ENCODE measurements at places on chromosomes 2 and 18. TPM values are rescaled to one million over a fixed set of nuclear protein-coding genes. Genes with fewer than 3 reads are reported as not detected.

The ALKAL2 gene
- 1.1 TPM for total RNA-seq

The PMS1 gene
- 26.1 TPM for total RNA-seq

The DTNA gene
- 74.7 TPM for total RNA-seq

The NEMP2 gene
- total RNA-seq = 7.1 TPM

The ZEB2 gene
- total RNA-seq = 114 TPM

The ARID5A gene
- total RNA-seq = 11.3 TPM

The FSIP2 gene
- total RNA-seq = 2.6 TPM

GRCh38 chr2:86072271-86072858 lies 33.3 kb downstream of the POLR1A start:
- peak overlapping the region; percentile 16 for H3K27ac ChIP-seq
- H3K4me1 ChIP-seq = peaks cover 37% of the 10 kb centered on the region
- no peak overlapping the region for H3K4me3 ChIP-seq
- peaks cover 79% of the 10 kb centered on the region for H3K36me3 ChIP-seq
- DNase-seq = peak; percentile 56
- H3K27me3 ChIP-seq = no peaks in the 10 kb centered on the region

DNA sequence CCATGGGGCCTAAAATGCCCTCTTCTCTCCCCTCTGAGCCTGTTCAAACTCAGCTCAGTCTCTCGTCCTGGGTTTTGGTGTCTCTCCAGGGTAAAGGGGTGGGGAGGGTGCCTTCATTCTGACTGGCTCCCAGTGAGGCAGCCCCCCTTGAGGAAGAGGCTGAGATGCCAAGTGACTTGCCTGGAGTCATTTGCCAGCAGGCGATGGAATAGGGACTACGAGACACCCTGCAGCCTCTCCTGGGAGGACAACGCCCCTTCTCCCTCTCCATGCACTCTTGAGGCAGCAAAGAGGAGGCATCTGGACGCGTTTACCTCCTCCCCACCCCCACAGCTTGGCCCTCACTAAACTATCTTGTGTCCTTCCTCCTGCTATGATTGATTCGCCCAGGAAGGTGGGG lies 760 bp upstream of the STON1 start:
- no peak overlapping the region for H3K27ac ChIP-seq
- peaks cover 32% of the 10 kb centered on the region for H3K4me1 ChIP-seq
- no peaks in the 10 kb centered on the region for H3K27me3 ChIP-seq

Measured in muscle of leg (tissue), 16 donors.